ENCODE measurements at places on chromosomes 1 and 21.

- no peak for DNase-seq
Observed at GRCh38 chr1:63732666-63733065, 41.2 kb upstream of the ROR1 start.

- no peak for DNase-seq
Observed at GRCh38 chr1:111139324-111139955, 453 bp downstream of the DRAM2 start.

- DNase-seq: no peak
Observed at GRCh38 chr1:166974647-166975345, 544 bp downstream of the ILDR2 start.

GRCh38 chr1:38326856-38327255 lies 280.3 kb upstream of the POU3F1 start:
- no peak for DNase-seq

- DNase-seq: no peak
Observed at GRCh38 chr1:60727552-60727951, 354.8 kb upstream of the NFIA start.

- DNase-seq: no peak
Observed at GRCh38 chr1:37234941-37235418, 200.7 kb upstream of the GRIK3 start.

DNA sequence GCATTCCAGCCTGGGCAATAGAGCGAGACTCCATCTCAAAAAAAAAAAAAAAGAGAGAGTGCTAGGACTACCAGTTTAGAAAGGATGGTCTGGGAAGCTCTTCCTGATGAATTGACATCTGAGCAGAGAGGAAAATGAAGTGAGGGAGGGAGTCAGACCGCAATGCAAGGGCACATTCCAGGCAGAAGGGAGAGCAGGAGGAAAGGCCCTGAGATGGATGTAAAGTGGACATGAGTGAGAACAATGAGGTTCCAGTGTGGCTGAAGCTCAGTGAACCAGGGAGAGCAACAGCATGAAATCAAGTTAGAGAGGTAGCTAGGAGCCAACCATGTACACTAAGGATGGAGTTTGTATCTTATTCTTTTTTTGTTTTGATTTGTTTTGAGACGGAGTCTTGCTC lies 55.9 kb upstream of the SPOCD1 start:
- no peak for DNase-seq

- no peak for DNase-seq
Observed at GRCh38 chr1:22508991-22509390, 54.3 kb upstream of the EPHA8 start.

- DNase-seq: no peak
Observed at GRCh38 chr1:1422465-1423244, 1.6 kb upstream of the ANKRD65 start.

- DNase-seq: no peak
Observed at GRCh38 chr1:153985941-153986761, at the start of gene RAB13. Gene RAB13, minus strand, starts transcription at chr1:153986339. Its CDS starts 103 bp downstream, at chr1:153986236.

DNA sequence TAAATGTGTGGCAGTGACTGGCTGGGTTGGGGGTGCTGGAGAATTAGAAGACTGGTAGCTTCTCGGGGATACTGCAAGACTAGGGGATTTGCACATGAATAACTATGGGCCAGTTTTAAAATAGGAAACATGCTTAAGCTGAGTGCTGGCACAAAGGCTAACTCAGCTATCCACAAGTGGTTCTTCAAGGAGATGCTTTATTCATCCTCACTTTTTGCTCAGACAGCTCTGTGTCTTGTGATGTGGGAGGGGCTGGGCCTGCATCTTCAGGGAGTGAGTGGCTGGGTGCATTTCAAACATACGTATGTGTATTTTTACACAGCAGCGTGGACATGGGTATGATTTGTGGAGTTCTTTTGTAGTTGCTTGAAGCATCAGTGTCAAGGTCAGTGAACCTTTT lies 2.3 kb downstream of the COQ8A start:
- DNase-seq: no peak

DNA sequence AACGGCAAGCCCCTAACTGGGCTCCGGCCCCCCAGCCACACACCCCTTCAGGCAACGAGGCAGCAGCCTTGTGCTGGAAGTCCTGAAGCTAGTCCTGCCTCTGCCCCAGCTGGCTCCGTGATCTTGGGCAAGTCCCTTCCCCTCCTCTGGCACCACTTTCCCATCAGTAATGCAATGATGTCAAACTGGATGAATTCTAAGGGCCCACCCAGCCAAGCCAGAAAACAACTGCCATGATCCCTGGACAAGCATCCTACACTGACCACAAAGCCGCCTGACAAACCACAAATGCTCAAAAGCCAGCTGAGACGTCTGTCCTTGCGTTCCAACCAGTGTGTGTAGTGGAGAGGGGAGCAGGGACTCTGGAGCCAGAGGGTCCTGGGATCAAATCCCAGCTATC lies 26.8 kb downstream of the IFFO2 start:
- no peak for DNase-seq

DNA sequence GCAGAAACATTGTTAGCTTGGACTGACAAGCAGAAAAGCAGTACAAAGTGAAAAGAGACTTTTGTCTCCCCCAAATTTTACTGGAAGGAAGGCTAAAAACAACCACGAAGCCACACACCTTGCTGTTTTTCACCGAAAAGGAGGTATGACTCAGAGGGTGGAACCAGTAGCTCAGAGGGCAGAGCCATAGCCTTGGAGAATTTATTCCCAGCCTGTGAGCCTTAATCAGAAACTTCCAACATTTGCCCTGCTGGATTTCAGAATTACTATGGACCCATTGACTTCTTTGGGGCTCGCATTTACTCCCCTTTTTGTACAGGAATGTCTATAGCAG lies 32.0 kb downstream of the RPS6KC1 start:
- DNase-seq: no peak

GRCh38 chr1:183655562-183656075 lies 2.5 kb upstream of the APOBEC4 start:
- DNase-seq: peak; percentile 42

DNA sequence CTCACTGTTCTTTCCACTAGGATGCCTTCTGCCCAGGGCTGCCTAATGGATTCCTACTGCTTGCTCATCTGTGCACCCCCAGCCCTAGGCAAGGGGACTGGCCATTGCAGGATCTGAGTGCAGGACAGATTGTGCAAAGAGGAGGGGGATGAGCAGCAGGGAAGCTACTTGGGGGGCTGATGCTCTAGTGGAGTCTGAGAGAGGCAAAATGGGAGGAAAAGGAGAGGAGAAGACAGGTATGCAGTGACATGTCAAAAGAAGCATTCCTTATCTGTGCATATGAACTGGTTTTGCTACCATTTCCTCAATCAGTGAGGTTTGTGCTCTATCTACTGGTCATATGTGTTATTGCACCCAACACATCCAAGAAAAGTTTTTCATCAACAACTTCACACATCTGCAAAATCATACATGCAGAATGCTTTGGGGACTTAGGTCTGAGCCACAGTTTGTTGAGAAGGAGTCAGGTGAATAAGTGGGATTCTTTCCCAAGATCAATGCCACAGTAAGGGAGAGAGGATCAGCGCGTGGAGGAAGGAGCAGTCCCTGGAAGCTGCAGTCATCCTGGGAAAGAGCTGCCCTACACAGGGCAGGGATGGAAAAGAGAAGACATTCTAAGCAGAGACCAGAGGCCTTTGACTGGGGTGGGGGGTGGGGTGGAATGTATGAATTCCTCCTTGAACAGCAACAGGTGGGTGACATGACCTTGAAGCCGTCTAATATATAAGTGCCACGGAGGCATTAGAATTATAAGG lies 14.4 kb downstream of the SLC5A9 start:
- no peak for DNase-seq

GRCh38 chr1:159927849-159928431 lies 2.6 kb upstream of the TAGLN2 start:
- no peak for DNase-seq

DNA sequence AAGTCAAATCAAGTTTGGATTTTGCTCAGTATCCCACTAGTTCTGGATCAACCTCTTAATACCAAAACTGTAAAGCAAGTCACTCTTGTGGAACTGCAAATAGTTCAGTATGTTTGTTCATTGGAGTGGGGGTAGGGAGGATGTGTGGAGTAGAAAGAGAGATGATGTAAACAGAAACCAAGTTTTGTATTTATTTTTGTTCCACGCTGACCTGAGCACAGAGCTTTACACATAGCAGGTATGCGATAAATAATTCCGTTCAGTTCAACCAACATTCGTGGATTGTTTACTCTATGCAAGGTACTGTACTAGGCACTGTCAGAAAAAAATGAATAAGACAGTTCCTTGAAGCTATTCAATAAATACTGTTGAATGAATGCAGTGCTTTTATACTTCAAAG lies 4.5 kb upstream of the ZNF644 start:
- DNase-seq: no peak

DNA sequence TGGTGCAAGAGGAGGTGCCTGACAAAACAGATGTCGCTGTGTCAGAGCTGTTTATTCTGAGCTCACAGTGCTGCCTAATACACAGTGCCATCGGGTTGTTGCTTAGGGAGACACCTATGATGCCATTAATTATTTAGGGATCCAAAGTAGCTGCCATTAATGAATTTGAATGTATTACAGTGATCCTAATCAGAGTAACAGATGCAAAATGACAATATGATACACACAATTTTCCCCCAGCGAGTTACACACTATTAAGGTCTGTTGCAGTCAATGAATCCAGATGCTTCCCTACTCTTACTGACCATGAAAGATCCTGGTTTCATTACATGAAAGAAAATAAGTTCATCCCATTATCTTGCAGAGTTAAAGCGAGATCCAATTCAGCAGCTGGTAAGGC lies 91.3 kb downstream of the RWDD3 start:
- no peak for DNase-seq

DNA sequence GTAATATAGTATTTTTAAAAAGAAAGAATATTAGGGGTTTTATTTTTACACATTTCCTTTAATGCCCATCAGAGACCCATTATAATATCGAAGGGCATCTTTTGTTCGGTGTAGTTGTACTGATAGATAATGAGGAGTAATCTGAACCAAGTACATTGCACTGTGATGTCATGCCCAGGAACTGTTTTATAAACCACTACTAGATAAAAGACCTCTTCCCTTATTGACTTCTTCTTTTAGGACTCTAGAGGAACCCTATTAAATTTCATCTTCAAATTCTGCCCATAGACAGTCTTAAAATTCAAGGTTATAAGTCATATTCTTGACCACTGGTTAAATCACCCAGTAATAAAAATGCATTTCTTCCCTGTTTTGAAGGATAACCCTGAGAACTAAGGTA lies 206.5 kb downstream of the NRIP1 start:
- DNase-seq: no peak

DNA sequence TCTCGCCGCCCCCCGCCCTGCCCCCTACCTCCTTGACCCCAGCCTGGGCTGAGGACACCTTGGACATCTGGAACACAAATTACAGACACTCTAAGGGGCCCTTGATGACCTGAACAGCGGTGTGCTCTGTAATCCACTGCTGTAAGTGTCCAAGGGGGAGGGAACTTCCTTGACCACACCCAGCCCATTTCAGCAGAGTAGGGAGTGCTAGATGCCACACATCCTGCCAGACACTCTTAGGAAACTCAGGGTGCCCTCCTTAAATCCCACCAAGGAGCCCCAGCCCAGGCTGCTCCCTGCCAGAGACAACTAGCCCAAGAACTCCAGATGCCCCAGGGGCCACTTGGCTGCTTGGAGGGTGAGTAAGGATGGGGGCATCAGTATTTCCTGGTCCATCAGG lies 282.2 kb downstream of the RRAGC start:
- no peak for DNase-seq

- DNase-seq: no peak
Observed at GRCh38 chr1:52668711-52669110, 29.4 kb downstream of the COA7 start.

- peak; percentile 33 for DNase-seq
Observed at GRCh38 chr1:26597629-26598039, 68.1 kb downstream of the RPS6KA1 start.

GRCh38 chr1:244672946-244673682 lies 20.2 kb downstream of the DESI2 start:
- DNase-seq: no peak

DNA sequence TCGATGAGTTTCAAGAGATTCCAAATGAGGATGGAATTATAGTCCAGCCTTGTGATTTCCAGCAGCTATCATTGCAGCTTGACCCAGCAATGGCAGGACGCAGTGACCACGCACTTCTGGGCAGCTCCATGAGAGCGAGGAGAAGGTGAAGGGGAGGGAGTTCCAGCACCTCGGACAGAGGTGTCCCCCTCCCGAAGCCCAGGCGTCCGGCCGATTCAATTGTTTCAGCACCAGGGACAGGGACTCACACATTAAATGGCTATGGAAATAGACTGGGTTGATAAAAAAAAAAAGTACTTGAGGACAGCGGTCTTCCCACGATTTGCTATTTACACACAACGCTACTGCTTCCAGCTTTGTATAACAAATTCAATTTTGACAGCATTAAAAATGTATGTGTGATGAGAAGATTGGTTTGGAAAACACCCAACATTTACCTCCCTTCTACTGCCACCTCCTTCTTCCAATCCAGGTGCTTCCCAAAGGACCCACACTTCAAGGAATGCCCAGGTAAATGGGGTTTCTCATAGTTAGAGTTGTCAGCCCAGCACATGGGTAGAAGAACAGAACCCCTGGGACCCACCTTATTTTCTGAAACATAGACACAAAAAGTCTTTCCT lies 71.8 kb downstream of the DISP3 start:
- DNase-seq: no peak

GRCh38 chr1:57590978-57591377 lies 167.1 kb upstream of the DAB1 start:
- DNase-seq: no peak

DNA sequence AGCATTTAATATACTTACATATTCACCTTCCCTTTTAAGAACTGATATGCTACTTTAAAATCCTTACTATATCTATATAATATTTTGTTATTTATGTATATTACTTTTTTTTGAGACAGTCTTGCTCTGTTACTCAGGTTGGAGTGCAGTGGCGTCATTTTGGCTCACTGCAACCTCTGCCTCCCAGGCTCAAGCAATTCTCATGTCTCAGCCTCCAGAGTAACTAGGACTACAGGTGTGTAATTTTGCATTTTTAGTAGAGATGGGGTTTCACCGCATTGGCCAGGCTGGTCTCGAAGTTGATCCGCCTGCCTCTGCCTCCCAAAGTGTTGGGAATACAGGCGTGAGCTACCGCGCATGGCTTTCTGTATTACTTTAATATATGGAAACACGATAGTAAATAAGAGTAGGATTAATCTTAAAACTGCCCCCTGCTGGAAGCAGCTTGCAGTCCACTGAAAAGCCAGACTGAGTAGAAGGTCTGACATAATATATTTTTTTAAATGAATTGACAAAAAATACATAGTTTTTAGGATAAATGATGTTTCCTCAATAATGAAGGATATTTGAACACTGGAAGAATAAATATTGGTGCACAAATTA lies 24.4 kb downstream of the RCAN3 start:
- DNase-seq: no peak

GRCh38 chr1:201610858-201611257 lies 71.9 kb downstream of the NAV1 start:
- DNase-seq: no peak

DNA sequence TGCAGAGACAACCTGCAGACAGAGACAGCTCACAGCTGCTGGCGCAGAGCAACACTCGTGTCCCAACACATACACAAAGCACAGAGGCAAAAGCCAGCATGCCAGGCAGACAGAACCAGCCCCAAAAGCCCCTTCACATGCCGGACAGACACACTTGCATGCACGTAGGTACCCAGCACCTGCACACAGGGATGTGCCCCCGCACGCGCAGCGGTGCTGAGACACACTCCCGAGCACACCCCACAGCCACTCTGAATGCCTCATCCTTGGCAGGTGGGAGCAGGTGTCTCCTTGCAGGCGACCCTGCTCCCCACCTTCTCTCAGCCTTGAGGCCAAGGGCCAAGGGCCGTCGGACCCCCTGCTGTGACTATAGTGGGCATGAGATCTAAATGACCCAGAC lies 41.2 kb upstream of the ZC3H12A start:
- no peak for DNase-seq

- no peak for DNase-seq
Observed at GRCh38 chr1:32496127-32496526, 31.3 kb downstream of the ZBTB8B start.
